ENCODE measurements at places on chromosomes 5 and 9. TPM values are rescaled to one million over a fixed set of nuclear protein-coding genes. Genes with fewer than 3 reads are reported as not detected.
A peak's percentile ranks its signal among the peaks of the same experiment; 100 is the strongest.

DNA sequence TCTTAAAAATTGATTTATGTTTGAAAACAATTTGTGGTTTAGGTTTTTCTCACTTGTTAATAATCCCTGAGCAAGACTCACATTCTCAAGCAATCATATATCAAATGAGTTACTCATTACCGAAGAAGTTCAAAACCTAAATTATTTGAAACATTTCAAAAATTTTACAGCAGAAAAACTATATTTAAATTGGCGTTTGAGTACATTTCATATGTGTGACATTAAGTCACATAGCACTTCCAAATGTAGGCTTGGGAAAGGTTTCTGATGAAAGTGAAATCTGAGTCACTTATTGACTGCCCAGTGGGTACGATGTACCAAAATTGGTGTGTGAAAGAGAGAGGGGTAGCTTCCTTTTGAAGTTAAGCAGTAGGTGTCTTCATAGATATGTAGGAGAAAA, 411.4 kb upstream of the SGCD start:
- no peak overlapping the region for H3K4me3 ChIP-seq
- no peaks in the 10 kb centered on the region for H3K27me3 ChIP-seq
- no peaks in the 10 kb centered on the region for H3K36me3 ChIP-seq
- no peak for DNase-seq
- no peaks in the 10 kb centered on the region for H3K4me1 ChIP-seq

DNA sequence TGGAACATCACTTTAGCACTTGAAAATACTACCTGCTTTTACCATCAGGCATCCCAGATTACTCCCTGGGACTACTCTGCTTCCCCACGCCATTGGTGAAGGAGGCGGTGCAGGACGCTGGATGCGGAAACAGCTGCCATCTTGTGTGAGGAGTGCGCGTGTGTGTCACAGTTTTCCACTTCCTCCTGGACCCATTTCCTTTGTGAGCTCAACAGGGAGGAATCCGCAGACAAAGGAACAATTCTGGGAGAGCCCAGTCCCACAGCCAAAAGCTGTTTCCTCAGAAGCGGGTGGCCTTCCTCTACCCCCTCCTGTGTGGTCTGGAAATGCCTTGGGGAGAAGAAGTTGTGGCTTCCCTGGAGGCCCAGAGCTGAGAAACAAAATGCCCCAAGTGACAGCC, 16.8 kb downstream of the AFAP1L1 start:
- H3K27me3 ChIP-seq = peaks cover 50% of the 10 kb centered on the region
- no peaks in the 10 kb centered on the region for H3K4me1 ChIP-seq
- no peaks in the 10 kb centered on the region for H3K36me3 ChIP-seq
- no peak for DNase-seq

IL7R gene
- 0.98 TPM for total RNA-seq

DNA sequence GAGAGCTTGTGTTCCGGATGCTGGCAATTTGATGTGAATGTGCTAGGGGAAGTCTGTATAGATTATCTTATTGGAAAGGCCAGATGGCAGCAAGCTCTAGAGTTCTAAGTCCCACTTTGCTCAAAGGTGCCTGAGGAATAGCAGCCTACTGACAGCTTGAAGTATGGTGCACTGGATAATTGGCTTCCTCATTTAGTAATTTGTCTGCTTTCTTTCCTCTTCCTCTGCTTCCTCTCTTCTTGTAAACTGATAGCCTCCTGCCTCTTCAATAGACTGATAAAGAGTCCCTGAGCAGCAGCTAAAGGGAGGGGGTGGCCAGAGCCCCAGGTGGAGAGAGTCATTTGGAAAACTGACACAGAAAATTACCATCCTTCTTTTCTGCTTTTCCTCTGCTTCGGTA, 177.3 kb downstream of the FGF1 start:
- DNase-seq = peak; percentile 43
- 0 out of 3 replicates have a peak overlapping the region, but pooled peaks have one; percentile 17 for H3K27ac ChIP-seq
- no peaks in the 10 kb centered on the region for H3K36me3 ChIP-seq
- H3K4me1 ChIP-seq = no peaks in the 10 kb centered on the region

GRCh38 chr9:125126019-125126746, 17.1 kb downstream of the SCAI start:
- DNase-seq = no peak
- H3K4me3 ChIP-seq = no peak overlapping the region
- H3K36me3 ChIP-seq = no peaks in the 10 kb centered on the region
- peaks cover 11% of the 10 kb centered on the region for H3K4me1 ChIP-seq
- no peaks in the 10 kb centered on the region for H3K27me3 ChIP-seq

- no peak overlapping the region for H3K4me3 ChIP-seq
- H3K36me3 ChIP-seq = no peaks in the 10 kb centered on the region
- no peak overlapping the region for H3K27ac ChIP-seq
- DNase-seq = no peak
Measured at GRCh38 chr5:147248561-147248960, 13.7 kb downstream of the STK32A start.

- peak; percentile 55 for DNase-seq
- H3K4me1 ChIP-seq = peaks cover 17% of the 10 kb centered on the region
- H3K27me3 ChIP-seq = no peaks in the 10 kb centered on the region
- H3K27ac ChIP-seq = peak overlapping the region; percentile 24
- 0 out of 2 replicates have a peak overlapping the region, but pooled peaks have one; percentile 1 for H3K4me3 ChIP-seq
Measured at GRCh38 chr9:124197177-124198095, 60.3 kb upstream of the NEK6 start.

DNA sequence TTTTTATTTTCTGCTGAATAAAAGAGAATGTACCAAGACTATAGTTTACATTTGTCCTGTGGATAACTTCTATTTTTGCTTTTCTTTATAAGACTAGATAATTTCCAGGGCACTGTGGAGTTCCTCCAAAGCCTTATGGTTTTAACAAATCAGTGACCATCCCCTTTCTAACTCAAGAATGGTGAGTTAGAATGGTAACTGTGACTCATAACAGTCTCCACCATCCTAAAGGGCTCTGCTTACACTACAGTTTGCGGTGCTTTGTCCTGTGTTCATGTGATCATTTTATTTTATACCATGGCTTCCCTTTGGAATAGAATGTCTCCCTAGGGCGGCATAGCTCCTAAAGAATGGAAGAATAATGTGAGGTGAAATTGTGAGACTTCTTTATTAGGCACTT, 30.2 kb downstream of the WDR36 start:
- no peaks in the 10 kb centered on the region for H3K27me3 ChIP-seq
- no peak for DNase-seq
- H3K4me1 ChIP-seq = no peaks in the 10 kb centered on the region
- H3K27ac ChIP-seq = no peak overlapping the region
- peaks cover 96% of the 10 kb centered on the region for H3K36me3 ChIP-seq

DNA sequence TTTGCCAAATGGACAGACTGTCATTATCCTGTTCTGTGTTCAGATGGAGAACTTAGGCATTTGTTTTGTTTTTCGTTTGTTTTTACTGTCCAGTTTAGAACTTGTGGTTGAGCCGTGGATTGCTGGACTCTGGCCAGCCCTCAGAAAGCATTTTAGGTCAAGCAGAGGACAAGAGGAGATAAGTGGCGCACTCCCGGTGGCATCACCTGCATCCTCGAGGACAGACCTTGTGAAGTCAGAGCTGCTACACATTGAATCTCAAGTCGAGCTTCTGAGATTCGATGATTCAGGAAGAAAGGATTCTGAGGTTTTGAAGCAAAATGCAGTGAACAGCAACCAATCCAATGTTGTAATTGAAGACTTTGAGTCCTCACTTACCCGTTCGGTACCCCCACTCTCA, 8.9 kb downstream of the MTRR start:
- no peak overlapping the region for H3K27ac ChIP-seq
- no peaks in the 10 kb centered on the region for H3K4me1 ChIP-seq
- DNase-seq = peak; percentile 23
- H3K36me3 ChIP-seq = peaks cover 99% of the 10 kb centered on the region
- H3K4me3 ChIP-seq = no peak overlapping the region

NDUFS4 gene
- total RNA-seq = 74.1 TPM

- peaks cover 51% of the 10 kb centered on the region for H3K36me3 ChIP-seq
- H3K27me3 ChIP-seq = no peaks in the 10 kb centered on the region
- DNase-seq = no peak
Measured at GRCh38 chr5:10699987-10700386, 61.0 kb downstream of the DAP start.

- no peak overlapping the region for H3K27ac ChIP-seq
- no peaks in the 10 kb centered on the region for H3K36me3 ChIP-seq
- peaks cover 37% of the 10 kb centered on the region for H3K27me3 ChIP-seq
- no peaks in the 10 kb centered on the region for H3K4me1 ChIP-seq
Measured at GRCh38 chr9:34551751-34552605, 29.2 kb upstream of the ENHO start.

S100Z gene
- total RNA-seq = 0.36 TPM

DNA sequence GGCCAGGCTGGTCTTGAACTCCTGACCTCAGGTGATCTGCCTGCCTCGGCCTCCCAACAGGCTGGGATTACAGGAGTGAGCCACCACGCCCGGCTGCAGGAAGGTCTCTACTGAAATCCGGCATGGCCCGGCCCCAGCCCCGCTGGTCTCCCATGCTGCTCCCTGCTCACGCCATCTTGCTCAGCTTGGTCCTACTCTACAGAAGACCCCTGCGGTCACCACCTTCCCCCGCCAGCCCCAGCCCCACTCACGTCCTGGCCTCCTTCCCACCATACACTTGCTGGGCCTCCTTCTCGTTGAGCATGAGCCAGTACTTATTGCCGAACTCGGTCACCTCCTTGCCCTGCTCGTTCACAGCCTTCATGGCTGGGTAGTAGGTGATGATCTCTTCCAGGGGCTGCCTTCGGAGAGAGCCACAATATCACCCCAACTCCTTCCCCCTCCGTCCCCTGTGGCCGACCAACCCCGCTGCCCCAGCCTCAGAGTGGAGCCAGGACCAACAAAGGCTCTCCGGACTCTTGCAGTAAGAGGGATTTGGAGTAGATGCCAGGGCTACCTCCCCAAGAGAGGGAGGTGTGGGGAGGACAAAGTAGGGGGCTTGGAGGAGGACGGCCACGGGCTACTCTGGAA, 4.0 kb downstream of the PTGES2 start:
- DNase-seq = no peak
- no peaks in the 10 kb centered on the region for H3K27me3 ChIP-seq
- no peak overlapping the region for H3K27ac ChIP-seq

- peaks cover 22% of the 10 kb centered on the region for H3K36me3 ChIP-seq
- peaks cover 7% of the 10 kb centered on the region for H3K27me3 ChIP-seq
- H3K27ac ChIP-seq = no peak overlapping the region
Measured at GRCh38 chr9:133400292-133400691, 17.5 kb downstream of the REXO4 start.
